ENCODE measurements at places on chromosomes 6 and 20. TPM values are rescaled to one million over a fixed set of nuclear protein-coding genes. Genes with fewer than 3 reads are reported as not detected.

GRCh38 chr6:105430685-105431084, 27.8 kb upstream of the PREP start:
- no peaks in the 10 kb centered on the region for H3K27me3 ChIP-seq
- no peaks in the 10 kb centered on the region for H3K4me1 ChIP-seq
- DNase-seq, result no peak
- no peak overlapping the region for H3K4me3 ChIP-seq
- H3K36me3 ChIP-seq, result no peaks in the 10 kb centered on the region

- peak; percentile 87 for DNase-seq
- no peaks in the 10 kb centered on the region for H3K36me3 ChIP-seq
- H3K27me3 ChIP-seq, result no peaks in the 10 kb centered on the region
- H3K27ac ChIP-seq, result peak overlapping the region; percentile 93
These were observed 2.5 kb upstream of the SRC start for GRCh38 chr20:37343212-37343993.

Gene FAXC
- 285 TPM for total RNA-seq

GRCh38 chr6:44353336-44353735, 10.9 kb downstream of the SPATS1 start:
- H3K27ac ChIP-seq, result no peak overlapping the region
- H3K4me1 ChIP-seq, result peaks cover 4% of the 10 kb centered on the region
- no peaks in the 10 kb centered on the region for H3K27me3 ChIP-seq

- no peaks in the 10 kb centered on the region for H3K27me3 ChIP-seq
- no peak overlapping the region for H3K4me3 ChIP-seq
- DNase-seq, result no peak
- H3K4me1 ChIP-seq, result no peaks in the 10 kb centered on the region
- H3K27ac ChIP-seq, result no peak overlapping the region
These were observed 9.3 kb downstream of the ECT2L start for GRCh38 chr6:138805016-138805765.

All from transverse colon (tissue), 4 donors.